ENCODE measurements at places on chromosomes 16 and 17.
A peak's percentile ranks its signal among the peaks of the same experiment; 100 is the strongest.

GRCh38 chr16:80718480-80719220, 85.7 kb downstream of the CDYL2 start:
- H3K36me3 ChIP-seq, result peaks cover 4% of the 10 kb centered on the region
- no peak overlapping the region for H3K27ac ChIP-seq
- H3K4me1 ChIP-seq, result peaks cover 12% of the 10 kb centered on the region
- H3K27me3 ChIP-seq, result no peaks in the 10 kb centered on the region

- peaks cover 7% of the 10 kb centered on the region for H3K27me3 ChIP-seq
- no peaks in the 10 kb centered on the region for H3K4me1 ChIP-seq
- H3K36me3 ChIP-seq, result no peaks in the 10 kb centered on the region
- no peak overlapping the region for H3K4me3 ChIP-seq
- H3K27ac ChIP-seq, result no peak overlapping the region
These were observed 61.2 kb upstream of the TOM1L1 start for GRCh38 chr17:54839447-54839846.

DNA sequence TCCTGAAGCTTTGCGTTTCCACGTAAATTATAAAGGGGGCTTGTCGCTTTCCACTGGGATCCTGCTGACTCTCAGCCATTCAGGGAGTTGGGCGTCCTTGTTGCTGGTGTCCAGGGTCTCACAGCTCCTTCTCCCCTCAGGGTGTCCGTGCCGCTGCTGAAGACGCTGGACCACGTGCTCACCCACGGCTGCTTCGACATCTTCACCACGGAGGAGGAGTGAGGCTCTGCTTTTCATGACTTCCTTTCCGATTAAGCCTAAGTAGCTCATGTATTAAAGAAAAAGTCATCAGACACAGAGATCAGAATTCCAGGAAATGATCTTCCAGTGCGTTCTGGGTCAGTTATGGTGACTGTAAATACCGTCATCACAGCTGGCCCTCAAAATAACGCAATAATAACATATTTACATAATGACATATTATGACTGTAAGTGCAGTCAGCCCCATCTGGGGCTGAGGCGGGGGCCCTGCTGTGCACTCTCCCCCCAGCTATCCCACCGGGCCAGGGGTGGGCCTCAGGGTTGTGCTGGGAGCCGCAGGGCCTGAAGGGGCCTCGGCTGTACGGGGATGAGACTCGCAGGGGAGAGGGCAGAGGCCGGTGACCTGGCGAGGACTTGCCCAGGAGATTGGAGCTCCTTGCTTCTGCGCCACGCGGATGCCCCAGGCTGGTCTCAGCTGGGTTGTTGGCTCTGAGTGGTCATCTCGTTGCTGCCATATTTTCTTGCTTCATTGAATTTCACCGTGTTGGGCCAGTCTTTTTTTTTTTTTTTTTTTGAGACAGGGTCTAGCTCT, 92.9 kb upstream of the ZNF750 start:
- H3K4me3 ChIP-seq, result no peak overlapping the region
- no peak overlapping the region for H3K27ac ChIP-seq
- peak; percentile 47 for DNase-seq
- no peaks in the 10 kb centered on the region for H3K4me1 ChIP-seq

DNA sequence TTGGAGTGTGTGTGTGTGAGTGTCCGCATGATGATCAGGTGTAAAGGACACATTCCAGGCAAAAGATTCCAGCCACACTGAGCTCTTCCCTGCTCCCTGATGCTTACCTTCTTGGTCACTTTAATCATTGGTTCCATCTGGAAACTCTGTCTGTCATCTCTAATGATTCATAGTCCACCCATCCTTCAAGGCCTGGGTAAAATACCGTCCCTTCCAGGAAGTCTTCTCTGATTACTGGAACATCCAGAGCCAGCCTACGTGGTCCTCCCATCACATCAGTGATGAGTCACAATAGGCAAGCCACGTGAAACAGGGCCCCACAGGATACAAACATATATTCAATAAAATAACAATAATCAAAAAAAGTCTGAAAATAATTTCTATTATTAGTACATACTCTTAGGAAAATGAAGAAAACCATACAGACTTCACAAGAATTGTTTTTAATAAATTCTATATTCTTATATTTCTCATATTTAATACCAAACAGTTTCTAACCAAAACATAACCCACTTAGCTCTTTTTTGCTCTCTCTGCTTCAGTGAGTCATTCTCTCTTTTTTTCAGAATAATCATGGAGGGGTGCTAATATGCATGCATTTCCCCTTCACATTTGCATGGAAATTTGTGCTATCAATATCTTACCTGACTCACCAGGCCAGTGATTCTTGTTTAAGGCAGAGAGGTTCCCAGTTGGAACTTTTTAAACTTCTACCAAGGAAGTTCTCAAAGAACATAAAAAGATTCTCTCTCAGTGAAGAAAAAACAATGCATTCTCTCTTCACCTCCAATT, 263.2 kb downstream of the TOX3 start:
- H3K36me3 ChIP-seq, result no peaks in the 10 kb centered on the region
- H3K4me3 ChIP-seq, result no peak overlapping the region
- no peak for DNase-seq
- no peaks in the 10 kb centered on the region for H3K27me3 ChIP-seq

DNA sequence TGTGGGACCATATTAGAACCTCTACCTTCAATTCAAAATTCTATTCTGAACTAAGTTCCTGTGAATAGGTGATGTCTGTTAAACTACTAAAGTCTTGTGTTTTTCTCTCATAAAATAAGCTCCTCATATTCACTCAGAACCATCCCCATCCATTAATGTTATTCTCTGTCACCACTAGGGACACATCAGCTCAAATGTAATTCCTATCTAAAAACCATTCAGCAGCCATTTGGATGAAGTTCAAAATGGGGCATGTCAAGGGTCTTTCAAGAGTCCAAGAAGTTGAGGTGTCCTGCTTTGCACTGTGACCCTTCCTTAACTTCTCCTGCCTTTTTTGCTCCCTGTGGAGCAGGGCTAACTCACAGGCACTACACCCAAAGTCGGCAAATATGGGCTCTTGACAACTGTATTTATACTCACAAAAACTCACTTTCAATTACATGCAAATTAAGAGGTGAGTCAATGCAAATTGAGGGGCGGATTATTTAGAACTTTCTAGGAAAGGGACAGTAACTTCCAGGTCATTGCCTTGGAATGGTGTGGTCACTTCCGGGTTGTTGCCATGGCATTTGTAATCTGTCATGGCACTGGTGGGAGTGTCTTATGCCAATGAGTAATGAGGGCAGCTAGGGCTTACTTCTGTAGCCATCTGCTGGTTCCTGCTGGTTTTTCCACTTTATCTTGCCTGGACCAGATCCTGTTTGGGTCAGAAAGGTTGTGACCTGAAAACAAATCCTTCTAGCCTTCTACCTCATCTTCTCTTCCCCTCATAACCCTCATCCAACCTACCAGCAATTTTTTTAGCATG, 128.2 kb upstream of the COX10 start:
- H3K27ac ChIP-seq, result no peak overlapping the region
- H3K4me1 ChIP-seq, result no peaks in the 10 kb centered on the region
- DNase-seq, result no peak
- peaks cover 4% of the 10 kb centered on the region for H3K36me3 ChIP-seq
- H3K4me3 ChIP-seq, result no peak overlapping the region

- DNase-seq, result no peak
- H3K4me1 ChIP-seq, result peaks cover 34% of the 10 kb centered on the region
- H3K27ac ChIP-seq, result no peak overlapping the region
- H3K4me3 ChIP-seq, result no peak overlapping the region
These were observed 54.3 kb upstream of the JPH3 start for GRCh38 chr16:87548046-87548445.

Data from natural killer cell treated with Interleukin-12 subunit alpha and Interleukin-12 subunit beta and Interleukin-15 and Interleukin-18, amount 100 ng/mL, for 72 hours (primary cell).